ENCODE measurements at places on chromosomes 16 and 17. TPM values are rescaled to one million over a fixed set of nuclear protein-coding genes. Genes with fewer than 3 reads are reported as not detected.

The GAS2L2 gene
- polyA plus RNA-seq = 0.13 TPM

The KRTAP4-8 gene
- polyA plus RNA-seq = not detected

The NXPH3 gene
- polyA plus RNA-seq = 0.52 TPM

The CACNA1G gene
- 1.7 TPM for polyA plus RNA-seq

The PERCC1 gene
- polyA plus RNA-seq = 1.3 TPM

The HAPSTR1 gene
- 31.4 TPM for polyA plus RNA-seq

The CDIP1 gene
- 44.6 TPM for polyA plus RNA-seq

GRCh38 chr17:63378411-63379375 is 67.4 kb downstream of the CYB561 start:
- no peak for DNase-seq

GRCh38 chr17:10125531-10126275 is 72.7 kb downstream of the GAS7 start:
- DNase-seq = no peak

GRCh38 chr16:19713697-19714096 is 4.3 kb downstream of the KNOP1 start:
- DNase-seq = no peak

DNA sequence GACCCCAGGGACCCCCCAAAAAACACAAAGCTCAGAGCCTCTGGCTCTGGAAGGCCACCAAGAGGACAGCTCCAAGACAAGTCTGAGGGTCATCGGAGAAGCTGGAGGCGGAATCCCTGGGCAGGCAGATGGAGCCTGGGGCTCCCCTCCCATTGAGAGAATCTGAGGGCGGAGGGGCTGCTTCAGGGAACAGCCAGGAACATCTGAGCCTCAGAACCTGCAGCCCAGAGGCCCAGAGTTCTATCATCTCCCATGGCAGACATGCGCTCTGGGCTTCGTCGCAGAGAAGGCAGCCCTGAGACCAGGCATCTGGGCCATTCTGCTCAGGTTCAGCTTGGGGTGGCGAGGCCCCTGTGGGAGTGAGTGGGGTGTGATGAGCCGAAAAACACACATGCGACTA is 7.1 kb upstream of the SPPL2C start:
- DNase-seq = no peak

DNA sequence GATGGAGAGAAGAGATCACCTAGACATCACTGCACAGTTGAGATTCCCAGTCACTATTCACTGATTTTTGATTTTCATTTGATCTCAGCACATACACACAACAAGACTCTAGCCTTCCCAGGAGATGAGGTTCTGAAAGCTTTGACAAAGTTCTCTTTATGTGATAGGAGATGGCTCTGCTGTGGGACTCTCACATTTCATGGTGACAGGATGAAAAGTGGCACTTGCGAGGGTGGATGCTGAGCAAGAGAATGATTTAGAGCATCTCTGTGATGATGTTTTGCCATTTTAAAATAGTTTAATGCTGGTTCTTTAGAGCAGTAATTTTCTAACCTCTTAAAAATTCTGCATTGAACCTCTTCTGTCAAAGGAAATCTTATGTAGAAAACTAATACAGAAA is 113.3 kb upstream of the CA10 start:
- no peak for DNase-seq

GRCh38 chr16:85391175-85391707 is 221.9 kb upstream of the GSE1 start:
- no peak for DNase-seq

GRCh38 chr17:44086364-44087311 is 16.1 kb downstream of the G6PC3 start:
- DNase-seq = no peak

GRCh38 chr17:6556121-6557039 is at the start of gene PITPNM3:
Gene PITPNM3, minus strand, starts transcription at chr17:6556555. Its CDS starts 149 bp downstream, at chr17:6556406.
- DNase-seq = no peak

GRCh38 chr16:71974068-71974818 is 26.0 kb downstream of the PKD1L3 start:
- DNase-seq = no peak

- no peak for DNase-seq
These were observed 40.2 kb upstream of the METTL16 start for GRCh38 chr17:2551928-2552327.
